H1 (cell line): ENCODE measurements at places on chromosomes 1 and 21.

- no peak for DNase-seq
Measured at GRCh38 chr1:71223641-71224340, 143.0 kb upstream of the ZRANB2 start.

DNA sequence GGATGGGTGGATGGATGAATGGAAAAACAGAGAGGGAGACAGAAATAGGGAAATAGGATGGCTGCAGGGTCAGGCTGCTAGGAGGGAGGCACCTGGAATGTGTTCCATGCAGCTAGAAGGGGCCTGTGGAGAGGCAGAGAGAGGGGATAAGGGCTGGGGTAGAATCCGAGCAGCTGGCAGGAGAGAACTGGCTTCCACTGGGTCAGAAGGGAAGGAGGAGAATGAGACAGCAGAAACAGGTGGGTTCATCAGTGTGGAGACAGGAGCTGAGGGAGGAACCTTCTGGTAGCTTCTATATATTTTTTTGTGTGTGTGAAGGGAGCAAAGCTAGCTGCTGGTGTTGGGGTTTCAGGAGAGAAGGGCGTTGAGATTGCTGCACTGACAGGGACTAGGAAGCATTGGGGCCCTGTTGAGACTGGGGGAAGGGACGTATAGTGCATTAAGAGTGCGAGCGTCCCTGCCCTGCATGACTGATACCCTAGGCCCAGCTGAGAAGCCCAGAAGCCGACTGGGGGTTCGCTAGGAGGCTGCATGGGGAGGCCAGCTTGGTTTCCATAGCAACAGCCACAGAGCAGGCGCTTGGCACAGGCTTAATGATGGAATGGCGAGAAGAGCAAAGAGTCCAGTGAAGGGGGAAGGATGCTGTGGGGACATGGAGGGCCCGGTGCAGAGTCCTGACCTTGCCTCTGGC is 14.8 kb upstream of the KIF21B start:
- no peak for DNase-seq

GRCh38 chr1:197745911-197746310 is 29.4 kb downstream of the DENND1B start:
- DNase-seq: no peak

DNA sequence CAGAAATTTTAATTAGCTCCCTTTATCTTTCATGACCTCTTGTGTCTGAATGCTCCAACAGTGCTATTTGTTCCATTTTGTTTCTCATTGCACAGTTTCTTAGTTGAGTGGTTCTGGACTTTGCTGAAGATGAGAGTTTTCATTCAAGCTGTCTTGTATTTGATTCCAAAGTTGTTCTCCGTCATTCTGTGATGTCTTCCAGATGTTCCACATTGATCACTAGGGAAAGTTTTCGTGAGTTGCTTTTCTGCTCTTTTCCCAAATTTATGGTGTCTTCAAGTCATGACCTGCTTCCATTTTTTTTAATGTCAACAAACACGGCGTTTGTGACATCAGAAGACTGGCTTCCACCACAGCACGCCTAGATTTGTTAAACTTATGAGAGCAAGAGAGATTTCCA is 575.5 kb downstream of the MRPL39 start:
- no peak for DNase-seq
